COR-L47 (cell line): ENCODE measurements at places on chromosomes 3 and 15.

- DNase-seq: no peak
Observed at GRCh38 chr3:181730934-181731333, 19.2 kb downstream of the SOX2 start.

- DNase-seq: no peak
Observed at GRCh38 chr3:128799653-128800052, 73.7 kb downstream of the RAB7A start.

DNA sequence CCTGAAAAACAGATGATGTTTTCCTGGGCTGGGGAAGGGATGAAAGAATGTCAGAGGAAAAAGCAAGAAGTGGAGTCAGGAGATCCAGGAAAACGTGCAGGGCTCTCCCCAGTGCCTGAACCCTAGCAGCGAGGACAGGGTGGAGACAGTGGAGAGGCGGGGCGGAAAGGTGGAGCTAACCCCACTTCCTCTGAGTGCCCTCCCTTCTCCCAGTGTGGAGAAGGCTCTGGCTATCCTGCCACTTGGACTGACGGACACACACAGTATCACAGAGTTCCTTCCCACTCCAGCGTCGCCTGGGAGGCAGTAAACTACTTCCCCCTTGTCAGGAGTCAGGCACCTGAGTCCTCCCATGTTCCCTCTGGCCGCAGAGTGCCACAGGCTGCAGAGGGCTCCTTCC is 125.3 kb upstream of the CHRNA7 start:
- no peak for DNase-seq

DNA sequence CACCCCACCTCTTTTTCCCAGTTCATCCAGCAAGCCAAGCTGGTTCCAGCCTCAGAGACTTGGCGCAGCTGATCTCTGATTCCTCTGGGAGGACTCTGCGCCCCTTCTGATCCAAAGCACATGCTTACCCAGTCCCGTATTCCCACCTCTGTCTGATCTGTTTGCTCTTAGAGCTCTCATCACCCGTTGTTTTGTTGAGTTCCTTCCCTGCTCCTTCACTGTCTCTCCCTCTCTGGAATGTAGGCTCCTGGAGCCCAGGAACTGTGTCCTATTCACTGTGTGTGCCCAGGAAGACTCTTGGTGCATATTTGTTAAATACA is 1.3 kb upstream of the ZXDC start:
- DNase-seq: no peak

GRCh38 chr3:176870451-176870850 is 326.8 kb downstream of the TBL1XR1 start:
- DNase-seq: no peak

DNA sequence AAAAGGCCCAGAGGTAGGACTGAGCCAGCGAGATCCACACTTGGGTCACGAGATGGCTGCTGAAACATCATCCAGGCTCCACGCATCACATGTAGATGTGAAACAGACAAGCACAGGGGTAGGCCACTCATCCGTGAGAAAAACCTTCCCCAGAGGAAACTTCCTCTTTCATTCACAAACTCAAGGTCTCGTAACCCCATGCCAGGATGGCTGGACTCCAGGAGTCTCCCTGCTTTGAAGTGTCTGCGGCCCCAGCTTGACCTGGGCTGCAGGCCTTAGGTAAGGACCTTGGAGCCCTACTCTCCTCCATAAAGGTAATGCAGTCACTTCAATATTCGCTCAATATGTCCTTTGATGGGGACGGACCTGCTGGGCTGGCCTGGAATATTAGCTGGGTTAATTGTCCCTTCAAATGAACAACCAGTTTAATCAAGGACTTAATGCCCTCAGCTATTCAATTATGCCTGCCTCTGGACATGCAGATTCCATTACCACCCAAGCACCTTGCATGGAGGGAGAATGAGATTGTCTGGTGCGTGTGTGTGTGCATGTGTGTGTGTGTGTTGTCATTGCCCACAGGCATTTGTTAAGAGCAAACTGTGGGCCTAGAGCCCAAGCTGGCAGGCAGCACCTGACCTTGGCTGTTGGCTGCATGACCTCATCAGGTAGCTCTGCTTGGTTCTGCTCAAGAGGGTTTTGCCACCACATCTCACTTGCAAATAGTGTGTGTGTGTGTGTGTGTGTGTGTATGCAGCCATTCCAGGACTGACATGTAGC is 186.9 kb upstream of the TLE3 start:
- DNase-seq: no peak

DNA sequence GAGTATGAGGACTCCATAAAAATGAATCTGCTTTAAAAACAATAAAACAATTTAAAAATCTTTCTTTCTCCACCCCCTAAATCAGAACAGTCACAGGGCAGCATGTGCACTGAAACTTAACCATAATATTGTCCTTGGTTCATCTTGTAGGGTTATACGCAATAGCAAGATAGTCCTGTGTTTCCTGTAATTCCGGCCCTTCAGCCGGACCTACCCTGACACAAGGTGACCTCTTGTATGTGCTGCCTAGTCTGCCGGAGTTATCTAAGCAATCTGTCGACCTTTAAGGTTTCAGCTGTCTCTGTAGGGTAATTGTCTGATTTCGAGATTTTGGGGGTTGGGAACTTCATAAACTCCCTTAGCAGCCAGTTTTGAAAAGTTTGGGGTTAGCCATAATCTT is 99.9 kb downstream of the DHX36 start:
- DNase-seq: no peak

DNA sequence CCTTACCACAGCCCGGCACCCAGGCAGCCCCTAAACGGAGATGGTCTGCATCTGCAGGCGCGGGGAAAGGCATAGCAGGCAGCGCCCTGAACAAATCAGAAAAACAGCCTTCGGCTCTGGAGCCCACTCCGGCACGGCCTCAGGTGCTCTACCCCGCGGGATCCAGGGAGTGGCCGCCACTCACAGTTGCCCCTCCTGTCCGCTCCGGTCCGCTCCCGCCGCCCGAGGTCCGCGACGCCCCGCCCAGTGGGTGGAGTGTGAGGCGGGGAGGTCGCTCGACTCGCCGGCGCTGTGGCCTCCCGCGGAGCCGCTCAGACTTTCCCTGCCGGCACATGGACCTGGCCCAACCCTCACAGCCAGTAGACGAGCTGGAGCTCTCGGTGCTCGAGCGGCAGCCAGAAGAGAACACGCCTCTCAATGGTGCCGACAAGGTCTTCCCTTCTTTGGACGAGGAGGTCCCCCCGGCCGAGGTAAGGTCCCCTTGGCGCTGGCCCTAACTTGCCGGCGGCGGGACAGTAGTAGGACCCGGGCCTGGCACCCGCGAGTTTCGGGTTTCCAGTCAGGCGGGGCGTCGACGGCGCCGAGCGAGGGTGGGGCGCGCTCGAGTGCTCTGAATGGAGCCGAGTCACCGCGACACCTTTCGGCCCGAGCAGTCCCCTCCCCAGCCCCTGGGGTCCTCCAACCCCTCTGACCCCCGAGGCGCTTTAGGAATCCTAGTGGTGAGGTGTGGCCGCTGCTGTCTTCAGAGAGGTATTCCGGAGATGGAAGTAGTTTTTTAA is at the start of gene C3orf52:
Gene C3orf52 (plus strand): TSS at position 314 of the 779 bp plus-strand sequence. CDS start 19 bp downstream, at position 333.
- peak; percentile 91 for DNase-seq

DNA sequence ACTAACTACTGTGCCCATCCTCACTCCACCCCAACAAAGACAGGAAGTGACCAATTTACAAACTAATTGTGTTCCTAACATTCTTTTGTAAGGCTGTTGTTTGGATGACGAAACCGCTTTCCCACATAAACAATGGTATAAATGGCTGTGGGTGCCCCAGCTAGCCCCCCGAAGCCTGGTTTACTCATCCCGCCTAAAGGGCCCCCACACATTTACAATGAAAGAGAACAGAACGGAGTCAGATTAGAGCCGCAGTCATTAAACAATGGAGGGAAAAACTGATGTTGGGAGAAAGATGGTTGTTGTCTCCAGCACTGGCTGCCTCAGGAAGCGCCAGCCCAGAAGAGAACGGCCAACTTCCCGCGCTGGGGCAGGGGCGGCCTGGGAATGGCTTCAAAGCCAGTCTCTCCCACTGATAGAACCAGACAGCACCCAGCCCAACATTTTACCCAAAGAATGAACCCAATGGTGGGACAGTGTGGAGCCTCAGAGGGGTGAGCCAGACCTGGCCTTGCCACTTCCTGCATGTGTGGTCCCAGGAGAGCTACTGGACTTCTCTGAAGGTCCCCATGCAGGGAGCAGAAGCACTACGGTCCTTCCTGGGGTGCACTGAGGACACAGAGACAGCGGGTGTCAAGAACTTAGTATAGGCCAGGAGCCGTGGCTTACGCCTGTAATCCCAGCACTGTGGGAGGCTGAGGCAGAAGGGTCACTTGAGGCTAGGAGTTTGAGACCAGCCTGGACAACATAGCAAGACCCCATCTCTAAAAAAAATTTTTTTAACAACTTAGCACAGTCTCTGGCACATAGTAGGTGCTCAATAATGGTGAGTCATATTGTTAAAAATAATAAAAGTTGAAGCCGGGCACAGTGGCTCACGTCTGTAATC is 75.8 kb upstream of the GATA2 start:
- DNase-seq: no peak

DNA sequence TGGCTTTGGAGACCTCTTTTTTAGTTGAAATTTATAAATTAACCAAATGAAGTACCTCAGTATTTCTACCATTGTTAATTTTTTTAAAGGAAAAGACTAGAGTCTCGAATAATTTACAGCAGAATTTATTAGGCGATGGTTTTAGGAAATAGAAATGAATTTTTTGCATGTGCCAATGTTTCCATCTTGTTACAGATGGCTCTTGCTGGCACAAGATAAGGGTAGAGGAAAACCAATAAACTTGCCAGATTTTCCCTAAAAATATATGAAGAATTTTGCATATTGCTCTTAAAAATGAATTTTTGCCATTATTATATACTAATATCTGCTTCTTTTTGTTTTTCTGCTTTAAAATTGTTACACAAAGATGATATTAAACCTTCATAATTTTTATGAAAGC is 380.7 kb downstream of the NLGN1 start:
- DNase-seq: no peak

GRCh38 chr15:101827257-101827656 is 15.3 kb downstream of the OR4F15 start:
- no peak for DNase-seq

GRCh38 chr3:129567176-129567705 is 24.3 kb downstream of the H1-8 start:
- DNase-seq: no peak

- no peak for DNase-seq
Observed at GRCh38 chr3:183587336-183587735, 31.8 kb upstream of the KLHL6 start.

DNA sequence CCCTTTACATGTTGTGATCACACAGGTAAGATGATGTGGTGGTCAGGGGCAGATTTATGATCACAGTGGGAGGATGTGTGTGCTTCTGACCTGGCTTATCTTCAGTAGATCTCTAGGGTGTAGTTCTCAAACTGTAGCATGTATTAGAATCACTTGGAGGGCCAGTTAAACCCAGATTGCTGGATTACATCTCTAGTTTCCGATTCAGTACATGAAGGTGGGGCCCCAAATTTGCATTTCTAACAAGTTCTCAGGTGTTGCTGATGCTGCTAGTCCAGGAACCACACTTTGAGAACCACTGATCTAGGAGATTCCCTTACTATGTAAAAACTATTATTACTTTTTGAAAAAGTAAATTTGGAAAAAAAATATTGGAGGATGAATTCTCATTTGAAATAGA is 199.3 kb upstream of the GOLIM4 start:
- no peak for DNase-seq

- no peak for DNase-seq
Observed at GRCh38 chr15:51390241-51390965, 48.9 kb downstream of the GLDN start.

DNA sequence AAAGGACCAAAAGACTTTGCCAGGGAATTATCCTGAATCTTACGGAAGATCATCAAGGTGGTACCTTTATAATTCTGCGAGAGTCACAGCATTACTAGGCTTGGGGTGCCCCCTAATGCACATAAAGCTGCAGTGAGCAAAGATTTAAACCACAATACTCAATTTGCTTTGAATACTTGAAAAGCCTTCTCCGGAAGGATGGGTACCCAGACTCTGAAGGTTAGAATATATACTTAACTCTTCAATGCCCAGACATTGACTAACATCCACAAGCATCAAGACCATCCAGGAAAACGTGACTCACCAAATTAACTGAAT is 117.8 kb upstream of the KCNH8 start:
- no peak for DNase-seq

GRCh38 chr3:117523418-117523817 is 813.8 kb downstream of the TUSC7 start:
- DNase-seq: no peak

GRCh38 chr15:77856705-77857346 is 220.7 kb downstream of the TBC1D2B start:
- DNase-seq: no peak

DNA sequence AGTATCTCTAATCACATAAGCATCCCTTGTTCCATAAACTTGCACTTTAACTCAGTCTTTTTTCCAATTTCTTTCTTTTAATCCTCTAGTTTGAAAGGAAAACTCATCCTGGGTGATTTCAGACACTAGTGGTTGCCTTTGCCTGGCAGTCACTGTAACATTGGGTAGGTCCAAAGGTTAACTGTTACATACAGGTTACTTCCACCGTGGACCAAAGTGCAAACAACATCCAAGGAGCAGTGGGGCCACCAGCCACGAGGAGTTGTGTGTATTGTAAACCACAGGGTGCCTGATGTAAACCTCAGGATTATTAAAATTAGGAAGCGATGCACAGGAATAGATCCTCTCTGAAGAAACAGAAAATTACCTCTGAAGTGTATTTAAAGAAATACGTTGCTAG is 75.0 kb downstream of the HCN4 start:
- no peak for DNase-seq

GRCh38 chr3:180177255-180177654 is 140.5 kb upstream of the PEX5L start:
- DNase-seq: no peak

- DNase-seq: no peak
Observed at GRCh38 chr3:185583925-185584324, 2.2 kb upstream of the SENP2 start.

- no peak for DNase-seq
Observed at GRCh38 chr3:141249041-141249440, 17.4 kb downstream of the PXYLP1 start.

- DNase-seq: peak; percentile 19
Observed at GRCh38 chr3:113018536-113019181, 27.9 kb downstream of the GTPBP8 start.

GRCh38 chr3:94372026-94372425 is 309.2 kb downstream of the NSUN3 start:
- DNase-seq: no peak

GRCh38 chr15:36769098-36769497 is 189.7 kb downstream of the CDIN1 start:
- no peak for DNase-seq

GRCh38 chr15:70519004-70519365 is 244.4 kb downstream of the UACA start:
- DNase-seq: no peak

- DNase-seq: no peak
Observed at GRCh38 chr15:85580879-85581278, 200.5 kb downstream of the AKAP13 start.

DNA sequence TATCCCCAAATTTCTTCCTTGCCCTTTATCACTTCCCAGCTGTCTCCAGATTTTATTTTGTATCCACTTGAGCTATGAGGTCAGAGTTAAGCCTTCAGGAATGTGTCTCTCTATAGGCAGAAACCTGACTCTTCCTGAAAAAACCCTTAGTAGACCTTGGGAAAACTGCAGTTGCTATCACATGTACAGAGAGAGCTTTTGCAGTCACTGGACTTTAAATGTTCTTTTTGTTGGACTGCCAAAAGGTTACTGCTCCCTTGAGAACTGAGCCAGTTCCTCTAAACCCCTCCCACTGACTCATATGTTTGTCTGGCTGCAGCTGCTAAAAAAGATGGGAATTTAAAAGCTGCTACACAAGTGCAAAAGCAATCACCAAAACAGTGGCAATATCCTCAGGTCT is 169.1 kb upstream of the CCDC54 start:
- no peak for DNase-seq
